AG09309 (cell line): ENCODE measurements at places on chromosomes 6 and 20.

- DNase-seq, result peak; percentile 60
Measured at GRCh38 chr6:20978151-20978614, 443.9 kb downstream of the CDKAL1 start.

- no peak for DNase-seq
Measured at GRCh38 chr20:3788685-3789155, 2.2 kb upstream of the CENPB start.

GRCh38 chr6:40077315-40077714, 143.1 kb upstream of the MOCS1 start:
- no peak for DNase-seq

GRCh38 chr6:160998766-160999165, 7.2 kb downstream of the MAP3K4 start:
- DNase-seq, result no peak

- DNase-seq, result no peak
Measured at GRCh38 chr6:118876814-118877213, 17.1 kb upstream of the ASF1A start.

DNA sequence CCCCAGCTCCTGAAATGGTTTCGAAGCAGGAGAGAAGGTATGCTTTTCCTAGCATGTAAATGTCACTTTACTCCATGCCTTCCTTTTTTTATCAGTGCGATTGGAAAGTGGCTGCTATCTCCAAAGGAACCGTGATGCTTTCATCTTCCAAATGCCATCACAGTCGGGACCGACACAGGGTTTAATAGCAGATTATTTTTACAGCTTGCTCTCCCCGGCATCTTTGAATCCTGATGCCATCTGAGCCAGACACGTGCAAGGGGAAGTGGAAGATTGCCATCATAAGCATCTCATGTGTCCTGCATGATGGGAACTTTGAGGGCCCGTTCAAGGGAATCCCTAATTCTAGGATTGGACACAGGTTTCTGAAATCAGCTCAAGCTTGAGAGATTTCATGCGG, 253.4 kb upstream of the KCNG1 start:
- DNase-seq, result no peak

GRCh38 chr6:32664827-32665362, 1.6 kb downstream of the HLA-DQB1 start:
- no peak for DNase-seq

GRCh38 chr6:158475344-158476302, 84.3 kb upstream of the TMEM181 start:
- peak; percentile 64 for DNase-seq

GRCh38 chr6:3727036-3727435, 24.5 kb downstream of the PXDC1 start:
- DNase-seq, result no peak

GRCh38 chr6:46953921-46954320, 32.2 kb upstream of the ADGRF5 start:
- DNase-seq, result no peak

DNA sequence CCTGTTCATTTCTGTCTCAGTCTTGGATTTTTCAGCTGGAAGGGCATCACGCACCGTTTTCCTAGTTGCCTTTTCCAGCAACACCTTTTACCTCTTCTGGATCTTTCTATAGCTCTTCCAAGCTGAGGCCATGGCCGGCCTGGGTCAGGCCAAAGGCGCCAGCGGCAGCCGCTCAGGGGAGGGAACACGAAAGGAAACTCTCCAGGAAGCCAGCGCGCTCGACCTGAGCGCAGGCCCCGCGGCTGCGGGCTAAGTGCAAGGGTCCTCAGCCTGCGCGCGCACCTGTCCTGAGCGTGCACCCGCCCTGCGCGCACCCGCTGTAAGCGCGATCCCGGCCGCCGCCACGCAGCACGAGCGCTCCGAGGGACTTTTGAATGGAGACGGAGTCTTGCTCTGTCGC, 43.8 kb upstream of the TMEM181 start:
- DNase-seq, result no peak
